GM18507 (cell line): ENCODE measurements at places on chromosomes 3 and 15.

GRCh38 chr3:102085431-102086176 lies 236.3 kb downstream of the NFKBIZ start:
- no peak for DNase-seq

DNA sequence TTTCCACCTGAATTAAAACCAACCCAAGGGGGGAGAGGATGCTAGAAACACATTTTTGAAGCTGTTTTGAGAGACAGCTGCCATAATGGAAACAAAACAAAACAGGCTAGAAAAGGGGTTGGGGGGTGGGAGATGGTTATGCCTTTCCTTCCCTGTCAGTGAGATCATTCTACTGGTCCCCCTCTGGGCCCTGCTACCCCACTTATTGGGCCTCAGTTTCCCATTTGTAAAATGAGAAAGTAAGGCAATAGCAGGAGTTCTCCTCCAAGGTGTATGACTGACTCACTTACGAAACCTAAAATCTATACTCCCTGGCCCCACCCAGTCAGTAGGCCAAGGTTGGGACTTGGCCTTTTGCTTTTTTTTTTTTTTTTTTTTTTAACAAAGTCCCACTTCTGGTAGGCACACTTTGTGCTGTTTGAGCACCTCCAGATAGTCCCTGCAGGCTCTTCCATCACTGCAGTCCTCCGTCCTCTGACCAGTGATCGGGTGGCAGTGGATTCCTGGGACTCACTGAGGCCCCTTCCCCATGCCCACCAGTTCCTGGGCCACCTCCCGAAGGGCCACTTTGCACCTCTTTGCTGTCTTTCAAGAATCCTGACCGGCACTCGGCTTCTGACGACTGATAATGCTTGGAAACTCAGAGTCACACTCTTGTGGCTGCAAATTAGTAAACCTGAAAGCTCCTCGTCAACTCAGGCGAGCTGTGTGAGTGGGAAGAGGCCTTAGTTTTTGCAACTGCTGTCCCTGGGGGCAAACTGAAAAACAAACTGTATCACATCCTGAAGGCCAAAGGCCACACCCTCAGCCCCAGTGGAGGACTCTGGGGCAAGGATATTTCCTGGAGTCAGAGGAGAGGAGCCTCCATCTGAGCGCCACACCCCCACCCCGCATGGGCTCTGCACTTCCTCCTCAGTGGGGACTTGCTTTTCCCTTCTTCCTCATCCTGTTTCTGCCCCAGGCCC lies 6.7 kb upstream of the PSTPIP1 start:
- peak; percentile 65 for DNase-seq

- no peak for DNase-seq
Measured at GRCh38 chr3:128341659-128342395, 124.9 kb downstream of the DNAJB8 start.

DNA sequence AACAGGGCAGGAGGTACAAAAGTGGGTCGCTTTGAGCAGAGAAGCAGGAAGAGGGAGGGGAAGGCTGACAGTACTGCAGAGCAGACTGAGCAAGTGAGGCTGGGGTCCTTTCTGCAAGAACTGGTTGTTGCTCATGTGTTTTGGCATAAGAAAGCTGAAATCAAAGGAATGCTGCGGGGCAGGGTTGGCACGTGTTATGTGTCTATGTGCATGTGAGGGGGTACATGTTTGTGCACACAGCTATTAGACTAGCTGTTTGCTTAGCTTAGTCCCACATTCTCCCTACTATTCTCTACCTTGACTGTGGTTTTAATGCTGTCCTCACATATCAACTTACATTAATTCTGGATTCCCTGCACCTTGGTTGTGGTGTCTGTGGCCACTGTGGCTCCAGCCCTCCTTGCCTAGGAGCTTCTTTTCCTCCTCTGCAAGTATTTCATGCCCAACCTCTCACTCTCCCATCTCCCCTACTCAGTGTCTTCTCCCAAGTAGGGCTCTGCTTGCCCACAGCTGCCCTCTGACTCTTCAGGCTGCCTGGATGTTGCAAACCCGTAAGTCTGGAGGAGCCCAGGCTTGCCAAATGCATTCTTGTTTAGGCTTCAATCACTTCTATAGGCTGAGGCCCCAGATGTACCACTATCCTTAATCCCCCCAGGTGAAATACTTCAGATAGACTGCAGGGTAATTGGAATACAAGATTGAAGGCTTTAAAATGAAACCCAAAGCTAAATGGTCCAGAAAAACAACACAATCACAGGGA lies 4.8 kb downstream of the TAGLN3 start:
- DNase-seq = no peak

- no peak for DNase-seq
Measured at GRCh38 chr3:23068016-23068728, 135.0 kb upstream of the UBE2E2 start.

DNA sequence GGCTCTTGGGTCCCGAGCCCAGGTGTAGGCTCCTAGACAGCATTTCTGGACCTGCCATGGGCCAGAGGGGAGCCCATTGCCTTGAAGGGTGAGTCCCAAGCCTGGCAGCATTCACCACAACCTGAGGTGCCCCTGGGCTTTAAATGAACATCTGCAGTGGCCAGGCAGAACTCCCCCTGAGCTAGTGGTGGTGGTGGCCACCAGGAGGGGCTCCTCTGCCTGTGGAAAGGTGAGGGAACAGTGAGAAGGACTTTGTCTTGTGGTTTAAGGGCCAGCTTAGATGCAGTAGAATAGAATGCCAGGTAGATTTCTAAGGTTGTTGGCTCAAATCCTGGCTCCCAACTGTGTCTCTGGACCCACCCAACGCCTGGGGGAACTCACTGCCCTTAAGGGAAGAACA lies 55.6 kb downstream of the CASR start:
- no peak for DNase-seq

DNA sequence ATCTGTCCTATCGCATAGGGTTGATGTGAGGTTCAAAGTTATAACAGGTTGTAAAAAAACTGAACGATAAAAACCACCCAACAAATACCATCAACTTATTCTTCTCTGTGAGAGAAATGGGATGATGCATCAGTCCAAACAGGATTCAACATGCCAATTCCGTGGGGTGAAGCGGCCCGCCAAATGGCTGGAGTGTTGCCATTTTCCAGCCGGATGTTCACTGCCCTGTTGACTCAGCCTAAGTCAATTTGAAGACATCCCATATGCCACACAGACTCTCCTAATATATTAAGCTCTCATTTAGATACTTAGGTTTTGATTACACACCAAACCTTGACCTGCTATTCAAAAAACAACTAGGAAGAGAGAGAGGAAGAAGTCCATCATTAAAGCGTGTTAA lies 311.1 kb downstream of the VPS13C start:
- DNase-seq = no peak

DNA sequence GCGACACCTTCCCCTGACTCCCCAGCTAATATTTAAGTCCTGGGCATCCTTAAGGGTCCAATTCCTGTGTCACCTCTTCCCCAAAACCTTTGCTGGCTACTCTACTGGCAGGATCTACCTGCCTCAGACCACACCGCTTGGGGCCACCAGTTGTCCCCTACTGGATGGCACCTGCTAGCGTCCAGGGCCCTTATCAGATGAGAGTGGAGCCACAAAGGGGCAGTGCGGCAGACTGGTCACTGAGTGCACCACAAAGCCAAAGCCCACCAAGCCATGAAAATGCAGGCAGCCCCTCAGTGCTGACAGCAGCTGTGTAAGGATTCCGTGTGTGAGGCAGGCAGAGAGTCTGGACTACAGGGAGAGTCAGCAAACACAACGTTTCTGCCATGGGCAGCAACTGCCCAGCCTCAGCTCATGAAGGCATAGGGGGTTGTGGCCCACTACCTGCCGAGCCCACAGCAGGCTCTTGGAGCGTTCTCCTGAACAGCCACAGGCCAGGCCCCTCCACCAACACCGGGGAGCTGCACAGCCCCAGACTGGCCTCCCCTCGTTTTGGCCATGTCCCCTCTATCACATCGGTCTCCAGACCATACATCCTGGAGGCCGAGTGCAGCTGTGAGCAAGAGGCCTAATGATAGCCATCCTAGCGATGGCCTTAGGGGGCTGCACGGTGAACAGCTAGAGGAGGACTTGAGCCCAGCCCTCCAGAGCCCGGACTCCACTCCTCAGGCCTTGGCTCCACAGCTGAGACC lies 32.3 kb downstream of the ALDH1L1 start:
- DNase-seq = no peak

GRCh38 chr15:37628507-37628906 lies 305.9 kb upstream of the TMCO5A start:
- no peak for DNase-seq

DNA sequence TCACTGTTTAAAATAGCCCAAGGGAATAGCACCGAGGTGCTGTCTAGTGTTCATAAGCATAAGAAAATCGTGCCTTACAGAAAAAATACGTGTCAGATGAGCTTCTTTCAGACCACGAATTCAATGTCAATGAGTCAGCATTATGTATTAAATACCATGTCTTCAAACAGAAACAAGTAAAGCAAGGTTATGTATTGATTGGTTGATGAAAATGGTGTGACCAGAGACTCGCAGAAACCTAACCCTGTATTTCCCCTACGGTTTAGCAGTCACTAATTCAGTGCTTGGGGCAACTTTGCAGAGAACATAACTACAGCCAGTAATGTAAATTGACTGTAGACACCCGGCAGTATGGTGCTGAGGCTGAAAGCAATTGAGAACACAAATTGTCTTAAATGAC lies 307.7 kb downstream of the IL5RA start:
- DNase-seq = no peak

GRCh38 chr3:154209499-154209898 lies 88.3 kb downstream of the ARHGEF26 start:
- no peak for DNase-seq
